Bronchial epithelial cell (primary cell): ENCODE measurements at places on chromosomes 12 and 14. TPM values are rescaled to one million over a fixed set of nuclear protein-coding genes. Genes with fewer than 3 reads are reported as not detected.

The CLEC14A gene
- total RNA-seq: not detected in 2 replicates

The PROX2 gene
- total RNA-seq: not detected in 2 replicates

The GPR162 gene
- not detected in 2 replicates for total RNA-seq

The KRT74 gene
- total RNA-seq: 0.13 TPM in 1 of 2 replicates, not detected in the other

The ABCC9 gene
- total RNA-seq: 0.79 and 2.4 TPM in 2 replicates

The SCFD1 gene
- 101 and 119 TPM in 2 replicates for total RNA-seq

The PTPRB gene
- 0.38 and 0.53 TPM in 2 replicates for total RNA-seq

The SLC8A3 gene
- under 0.01 TPM in 1 of 2 replicates, not detected in the other for total RNA-seq

The TNS2 gene
- total RNA-seq: 1.3 and 1.8 TPM in 2 replicates

The TSPAN19 gene
- total RNA-seq: under 0.01 TPM in 1 of 2 replicates, not detected in the other

The MANSC1 gene
- total RNA-seq: 0.79 and 2.6 TPM in 2 replicates

The CFAP54 gene
- 0.26 TPM in 2 replicates for total RNA-seq

The STYK1 gene
- total RNA-seq: 0.53 and 6.8 TPM in 2 replicates

The OVCH1 gene
- 0.26 TPM in 1 of 2 replicates, not detected in the other for total RNA-seq

The B4GALNT3 gene
- total RNA-seq: 8.2 and 8.3 TPM in 2 replicates

The KRT78 gene
- 5.3 and 17.0 TPM in 2 replicates for total RNA-seq

The RERG gene
- total RNA-seq: 0.13 and 0.53 TPM in 2 replicates

The C12orf50 gene
- not detected in 2 replicates for total RNA-seq

The LRRC43 gene
- total RNA-seq: under 0.01 and 0.51 TPM in 2 replicates

The EXOC3L4 gene
- total RNA-seq: 0.26 TPM in 1 of 2 replicates, not detected in the other

The C1QL4 gene
- total RNA-seq: 0.13 TPM in 1 of 2 replicates, not detected in the other

The CPNE6 gene
- not detected in 2 replicates for total RNA-seq

The TSHR gene
- not detected in 2 replicates for total RNA-seq

The LMNTD1 gene
- 0.13 TPM in 1 of 2 replicates, not detected in the other for total RNA-seq

The KRT8 gene
- 146 and 309 TPM in 2 replicates for total RNA-seq

The CAPZA3 gene
- 0.13 TPM in 1 of 2 replicates, not detected in the other for total RNA-seq

The APOF gene
- not detected in 2 replicates for total RNA-seq

The ESR2 gene
- under 0.01 and 0.13 TPM in 2 replicates for total RNA-seq

The TOMM20L gene
- total RNA-seq: not detected in 2 replicates

The FAM90A1 gene
- not detected in 2 replicates for total RNA-seq

The ATG2B gene
- 6.3 and 9.0 TPM in 2 replicates for total RNA-seq

The KRT2 gene
- total RNA-seq: not detected in 2 replicates

The IAPP gene
- not detected in 2 replicates for total RNA-seq

The SCN8A gene
- total RNA-seq: under 0.01 and 0.77 TPM in 2 replicates

The LRRC23 gene
- total RNA-seq: 11.6 and 12.8 TPM in 2 replicates

The OR4K1 gene
- total RNA-seq: not detected in 2 replicates

The PTGDR gene
- not detected in 2 replicates for total RNA-seq

The DTX3 gene
- 1.5 and 3.7 TPM in 2 replicates for total RNA-seq

The SSTR1 gene
- total RNA-seq: under 0.01 TPM in 1 of 2 replicates, not detected in the other

The PLEKHD1 gene
- total RNA-seq: 0.26 TPM in 1 of 2 replicates, not detected in the other

The NRL gene
- total RNA-seq: 0.64 and 0.79 TPM in 2 replicates

The FSCB gene
- not detected in 2 replicates for total RNA-seq

The TAS2R50 gene
- total RNA-seq: 1.0 and 2.1 TPM in 2 replicates

The PKP2 gene
- 53.9 and 74.5 TPM in 2 replicates for total RNA-seq

The SPIC gene
- total RNA-seq: not detected in 2 replicates

The OAS2 gene
- total RNA-seq: 0.64 and 0.79 TPM in 2 replicates

The AMIGO2 gene
- 3.7 and 61.1 TPM in 2 replicates for total RNA-seq

The RNASE3 gene
- not detected in 2 replicates for total RNA-seq

The ABCD2 gene
- not detected in 2 replicates for total RNA-seq

The SLC5A8 gene
- total RNA-seq: under 0.01 TPM in 1 of 2 replicates, not detected in the other

The ERP27 gene
- total RNA-seq: not detected in 2 replicates
